ENCODE measurements at places on chromosomes 12 and 14.

- no peak for DNase-seq
Observed at GRCh38 chr14:99625476-99625875, 19.5 kb upstream of the HHIPL1 start.

DNA sequence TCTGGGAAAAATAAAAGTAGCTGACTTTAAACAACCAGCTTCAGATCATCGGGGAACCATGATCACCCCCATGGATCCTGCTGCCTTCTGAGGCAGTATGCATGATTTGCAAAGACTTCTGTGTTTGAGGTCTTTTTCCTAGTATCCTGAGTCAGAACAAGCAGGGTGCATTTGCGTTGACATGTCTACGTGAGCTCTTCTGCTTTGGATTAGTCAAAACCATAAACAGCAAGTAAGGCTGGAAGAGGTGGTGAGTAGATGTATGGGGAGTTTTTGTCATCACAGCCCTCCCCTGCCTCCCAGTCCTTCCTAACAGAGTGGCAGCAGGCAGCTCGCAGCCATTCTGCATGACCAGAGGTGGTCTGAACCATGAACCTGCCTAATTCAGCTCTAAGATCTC is 24.1 kb downstream of the PLEKHG7 start:
- DNase-seq: no peak

- no peak for DNase-seq
Observed at GRCh38 chr14:106625186-106625585, 1098.8 kb downstream of the TMEM121 start.

- peak; percentile 43 for DNase-seq
Observed at GRCh38 chr12:132327336-132328171, 1.8 kb downstream of the GALNT9 start.

- DNase-seq: no peak
Observed at GRCh38 chr14:22542360-22542759, 46.7 kb downstream of the DAD1 start.

DNA sequence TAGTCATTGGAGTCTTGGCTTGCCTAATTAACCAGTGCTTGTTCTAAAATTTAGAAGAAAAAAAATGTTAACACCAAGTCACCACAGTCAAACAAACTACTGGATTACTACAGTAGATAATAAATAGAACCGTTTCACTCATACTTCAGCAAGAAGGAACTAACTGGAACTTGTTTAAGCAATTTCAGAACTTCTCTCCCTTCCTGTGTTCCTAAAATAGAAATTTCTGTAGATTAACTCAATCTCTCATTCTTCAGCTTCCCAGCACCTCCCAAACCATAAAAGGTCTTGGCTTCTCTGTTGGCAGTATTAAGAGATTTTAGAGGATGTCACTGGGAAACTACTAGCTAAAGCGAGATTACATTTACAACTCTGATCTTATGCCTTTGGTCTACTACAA is 18.6 kb downstream of the GNS start:
- no peak for DNase-seq

DNA sequence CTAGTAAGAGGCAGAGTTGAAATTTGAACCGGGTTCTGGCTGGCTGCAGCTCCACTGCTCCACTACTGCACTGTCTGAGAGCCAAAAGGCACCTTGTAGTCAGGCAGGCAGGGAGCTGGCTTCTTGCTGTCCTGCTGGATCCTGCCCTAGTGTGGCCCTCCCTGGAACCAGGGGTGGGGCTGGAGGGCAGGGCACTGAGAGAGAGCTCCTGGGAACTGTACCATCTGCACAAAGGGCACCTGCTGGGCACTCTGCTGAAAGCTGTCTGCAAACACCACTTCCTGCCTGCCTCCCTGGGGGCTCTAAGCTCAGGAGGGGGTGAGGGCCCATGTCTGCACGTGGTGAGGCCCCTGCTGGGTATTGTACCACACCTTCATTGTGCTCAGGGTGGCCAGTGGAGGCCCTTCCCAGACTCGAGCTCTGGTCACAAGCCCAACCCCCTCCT is 19.0 kb upstream of the TCL1B start:
- DNase-seq: no peak

DNA sequence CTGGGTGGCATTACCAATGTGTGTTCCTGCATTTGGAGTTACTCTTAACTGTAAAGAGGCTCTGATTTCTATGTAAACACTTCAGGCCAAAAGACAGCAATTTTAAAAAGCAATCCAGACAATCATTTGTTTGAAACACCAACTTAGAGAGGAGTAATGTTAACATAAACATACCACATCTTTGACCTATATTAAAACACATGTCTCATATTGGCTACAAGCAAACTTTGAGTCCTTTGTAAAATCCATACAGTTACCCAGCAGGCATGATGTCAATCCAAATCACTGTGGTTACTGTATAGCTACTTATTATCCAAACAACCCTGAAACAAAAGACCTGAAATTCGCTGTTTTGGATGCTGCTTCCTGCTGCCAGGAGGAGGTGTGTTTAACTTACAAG is 7.5 kb upstream of the G2E3 start:
- DNase-seq: no peak
